HTR-8/SVneo (cell line): ENCODE measurements at places on chromosomes 5 and 9.

DNA sequence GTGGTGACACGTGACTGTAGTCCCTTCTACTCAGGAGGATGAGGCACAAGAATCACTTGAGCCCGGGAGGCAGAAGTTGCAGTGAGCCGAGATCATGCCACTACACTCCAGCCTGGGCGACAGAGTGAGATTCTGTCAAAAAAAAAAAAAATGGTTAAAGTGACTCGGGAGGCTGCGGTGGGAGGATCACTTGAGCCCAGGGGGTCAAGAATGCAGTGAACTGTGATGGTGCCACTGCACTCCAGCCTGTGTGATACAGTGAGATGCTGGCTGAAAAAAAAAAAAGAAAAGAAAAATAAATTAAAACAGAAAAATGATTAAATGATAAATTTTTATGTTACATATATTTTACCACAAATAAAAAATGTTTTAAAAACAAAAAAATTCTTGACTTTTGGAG, 51.9 kb downstream of the KLF4 start:
- DNase-seq: no peak

DNA sequence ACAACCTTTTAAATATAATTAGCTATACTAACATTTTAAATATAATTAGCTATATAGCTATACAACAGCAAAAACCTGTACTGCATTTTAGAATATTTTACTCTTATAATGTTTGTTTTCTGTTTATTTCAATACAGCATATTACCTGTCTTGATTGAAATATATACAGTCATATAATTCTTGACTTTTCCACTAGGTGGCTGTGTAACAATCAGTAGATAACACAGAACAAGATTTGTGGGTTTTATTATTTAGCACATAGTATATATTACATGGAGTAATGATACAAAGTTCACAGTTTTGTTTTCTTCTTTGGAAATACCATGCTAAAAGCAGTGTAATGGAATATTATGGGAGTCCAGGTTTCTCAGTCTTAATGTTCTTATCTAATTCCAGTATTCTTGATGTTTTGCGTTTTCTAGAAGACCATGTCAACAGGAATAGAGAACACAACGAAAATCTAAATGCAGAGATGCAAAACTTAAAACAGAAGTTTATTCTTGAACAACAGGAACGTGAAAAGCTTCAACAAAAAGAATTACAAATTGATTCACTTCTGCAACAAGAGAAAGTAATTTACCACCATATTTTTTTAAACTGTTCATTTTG, 13.3 kb downstream of the HMMR start:
- DNase-seq: no peak

DNA sequence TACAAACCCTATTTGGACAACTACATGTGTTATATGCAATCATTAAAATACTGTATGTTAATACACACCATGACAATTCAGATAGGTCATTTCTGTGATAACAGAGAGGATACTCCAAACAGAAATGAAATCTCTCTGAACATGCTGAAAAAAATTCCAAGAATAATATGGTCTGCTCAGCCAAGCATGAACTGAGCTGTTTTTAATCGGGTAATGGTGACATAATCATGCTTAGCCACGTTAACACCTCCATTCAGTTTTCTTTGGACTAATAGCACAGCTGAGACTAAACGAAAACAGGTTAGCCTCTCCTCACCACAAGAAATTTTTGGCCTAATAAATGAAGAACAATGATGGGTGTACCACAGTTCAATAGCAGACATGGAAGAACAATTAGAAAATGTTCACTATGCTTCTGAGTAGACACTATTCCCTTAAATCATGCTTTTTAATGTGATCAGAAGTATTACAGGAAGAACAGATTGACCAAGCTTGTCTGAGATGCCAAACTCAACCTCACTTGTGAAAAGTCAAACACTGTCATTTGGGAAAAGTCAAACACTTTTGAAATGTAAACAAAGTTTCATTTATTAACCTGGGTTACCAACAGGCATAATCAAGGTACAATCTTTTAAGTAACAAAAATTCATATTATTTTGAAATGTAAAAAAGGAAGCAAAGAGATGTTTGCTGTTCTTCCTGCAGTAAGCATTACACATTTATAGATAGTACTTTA, 19.4 kb downstream of the RAB14 start:
- no peak for DNase-seq

GRCh38 chr9:116842658-116843057, 155.6 kb downstream of the TRIM32 start:
- no peak for DNase-seq

- no peak for DNase-seq
These were observed 100.4 kb downstream of the KLHL3 start for GRCh38 chr5:137635521-137635921.

DNA sequence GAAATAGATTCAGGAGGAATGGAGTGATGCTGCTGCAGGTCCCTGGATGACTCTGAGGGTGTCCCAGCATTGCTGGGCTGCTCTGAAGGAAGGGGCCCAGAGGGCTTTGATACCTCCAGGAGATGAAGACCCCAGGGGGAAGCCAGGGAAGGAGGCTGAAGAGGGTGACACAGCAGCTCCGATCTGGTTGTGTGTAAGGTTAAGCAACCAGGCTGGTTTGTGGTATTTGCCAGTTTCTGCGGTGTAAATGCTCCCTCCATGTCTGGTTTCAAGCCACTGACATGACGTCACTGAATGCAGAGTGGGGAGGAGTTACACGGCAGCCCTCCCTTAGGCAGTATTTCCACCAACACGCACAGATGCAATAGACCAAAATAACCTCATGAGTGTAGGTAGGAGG, 40.0 kb upstream of the ORM1 start:
- no peak for DNase-seq

GRCh38 chr5:40733434-40733833, 22.3 kb downstream of the TTC33 start:
- no peak for DNase-seq

DNA sequence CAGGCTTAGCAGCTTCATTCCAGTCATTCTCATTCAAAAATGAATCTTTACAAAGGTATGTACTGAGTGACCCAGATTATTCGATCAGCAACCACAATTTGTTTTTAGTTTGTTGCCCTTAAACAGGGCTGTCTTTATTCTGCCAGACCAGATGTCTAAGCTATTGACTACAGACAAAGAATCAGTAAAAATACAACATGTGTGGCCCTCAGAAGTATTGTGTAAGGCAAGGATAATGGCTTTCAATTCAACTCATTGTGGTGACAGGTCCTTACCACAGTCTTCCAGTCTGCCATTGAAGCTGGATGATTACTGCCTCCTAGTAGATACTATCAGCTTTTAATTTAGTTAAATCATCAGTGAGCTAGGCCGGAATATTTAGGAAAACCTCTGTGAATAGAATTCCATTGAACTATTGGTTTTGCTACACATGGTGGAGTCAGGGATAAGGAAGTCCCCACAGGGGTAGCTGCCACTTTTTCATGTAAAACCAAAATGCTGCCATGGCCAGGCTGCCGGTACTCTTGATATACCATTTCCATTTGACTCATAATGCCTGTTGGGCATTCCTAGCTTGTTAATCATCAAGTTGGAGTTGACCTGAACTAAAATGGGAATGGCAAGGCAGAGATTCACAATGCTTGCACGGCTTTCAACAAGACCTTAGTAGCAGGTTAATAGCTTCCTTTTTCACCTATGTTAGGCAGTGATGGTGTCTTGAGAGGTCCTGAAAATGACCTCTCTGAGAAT, 175.6 kb downstream of the MEF2C start:
- no peak for DNase-seq

- no peak for DNase-seq
These were observed 91.3 kb upstream of the APC start for GRCh38 chr5:112646139-112646936.

DNA sequence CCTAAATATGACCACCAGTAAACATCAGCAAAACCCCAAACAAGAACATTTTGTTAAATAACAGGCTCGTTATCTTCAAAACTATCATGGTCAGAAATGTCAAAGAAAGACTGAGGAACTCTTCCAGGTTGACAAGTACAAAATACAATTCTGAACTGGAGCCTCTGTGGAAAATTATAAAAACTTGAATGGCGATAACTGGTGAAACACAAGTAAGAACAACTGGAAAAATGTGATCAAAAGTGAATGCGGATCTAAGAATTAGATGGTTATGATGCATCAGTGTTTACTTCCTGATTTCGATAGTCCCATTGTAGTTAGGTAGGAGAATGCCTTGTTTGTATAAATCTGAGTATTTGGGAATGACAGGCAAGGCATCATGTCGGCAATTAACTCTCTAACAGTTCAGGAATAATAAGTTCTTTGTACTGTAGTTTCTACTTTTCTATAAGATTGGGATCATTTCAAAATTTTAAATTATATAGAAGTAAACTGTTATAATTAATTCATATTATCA, 740.2 kb upstream of the DMAC1 start:
- no peak for DNase-seq

DNA sequence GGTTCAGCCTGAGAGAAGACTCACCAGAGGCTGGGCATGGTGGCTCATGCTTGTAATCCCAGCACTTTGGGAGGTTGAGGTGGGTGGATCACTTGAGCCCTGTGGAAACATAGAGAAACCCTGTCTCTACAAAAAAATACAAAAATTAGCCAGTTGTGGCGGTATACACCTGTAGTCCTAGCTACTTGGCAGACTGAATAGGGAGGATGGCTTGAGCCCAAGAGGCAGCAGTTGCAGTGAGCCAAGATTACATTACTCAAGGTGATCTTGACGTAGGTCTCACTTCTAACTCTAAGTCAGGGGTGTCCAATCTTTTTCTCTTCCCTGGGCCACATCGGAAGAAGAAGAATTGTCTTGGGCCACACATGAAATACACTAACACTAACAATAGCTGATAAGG, 16.2 kb upstream of the ATP6V1G1 start:
- no peak for DNase-seq

GRCh38 chr5:115583474-115583873, 18.8 kb downstream of the TICAM2 start:
- peak; percentile 17 for DNase-seq

DNA sequence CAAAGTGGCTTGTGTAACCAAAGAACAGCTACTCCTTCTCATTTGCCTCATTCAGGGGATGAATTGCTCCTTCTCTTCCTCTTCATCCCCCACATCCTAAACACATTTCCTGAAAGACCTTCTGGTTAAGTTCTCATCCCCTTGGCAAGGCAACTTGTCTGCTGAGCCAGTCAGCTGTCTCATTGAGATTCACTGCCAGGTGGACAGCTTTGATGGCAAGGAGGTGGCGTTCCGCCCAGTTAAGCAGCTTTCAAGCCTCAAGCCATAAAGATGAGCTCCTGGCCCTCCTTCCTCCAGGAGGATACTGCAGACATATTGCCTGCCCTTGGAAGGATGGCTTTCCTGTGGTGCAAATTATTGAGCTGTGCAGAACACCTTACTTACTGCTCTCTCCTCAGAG, 448.6 kb upstream of the MPDZ start:
- DNase-seq: no peak

- no peak for DNase-seq
These were observed 40.4 kb upstream of the HRH2 start for GRCh38 chr5:175617447-175617846.

DNA sequence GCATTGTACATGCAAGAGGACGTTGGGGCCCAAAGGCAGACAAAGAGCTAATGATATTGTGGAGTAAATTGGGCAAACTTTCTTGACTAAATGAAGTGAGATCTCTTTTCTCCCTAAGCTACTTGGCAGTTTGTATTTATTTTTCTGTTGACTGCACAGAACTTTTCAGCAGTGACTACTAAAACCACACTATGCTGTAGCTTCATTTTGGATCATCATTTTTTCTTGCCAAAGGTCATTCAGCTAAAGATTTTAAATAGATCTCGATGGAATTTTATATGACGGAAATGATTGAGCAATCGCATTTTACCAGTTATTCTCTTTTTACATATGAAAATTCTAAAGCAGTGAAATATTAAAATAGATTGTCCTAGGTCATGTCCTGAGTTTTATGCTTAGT, 286.1 kb upstream of the ACTBL2 start:
- DNase-seq: no peak

GRCh38 chr5:137128012-137128411, 371.1 kb downstream of the SPOCK1 start:
- DNase-seq: no peak

DNA sequence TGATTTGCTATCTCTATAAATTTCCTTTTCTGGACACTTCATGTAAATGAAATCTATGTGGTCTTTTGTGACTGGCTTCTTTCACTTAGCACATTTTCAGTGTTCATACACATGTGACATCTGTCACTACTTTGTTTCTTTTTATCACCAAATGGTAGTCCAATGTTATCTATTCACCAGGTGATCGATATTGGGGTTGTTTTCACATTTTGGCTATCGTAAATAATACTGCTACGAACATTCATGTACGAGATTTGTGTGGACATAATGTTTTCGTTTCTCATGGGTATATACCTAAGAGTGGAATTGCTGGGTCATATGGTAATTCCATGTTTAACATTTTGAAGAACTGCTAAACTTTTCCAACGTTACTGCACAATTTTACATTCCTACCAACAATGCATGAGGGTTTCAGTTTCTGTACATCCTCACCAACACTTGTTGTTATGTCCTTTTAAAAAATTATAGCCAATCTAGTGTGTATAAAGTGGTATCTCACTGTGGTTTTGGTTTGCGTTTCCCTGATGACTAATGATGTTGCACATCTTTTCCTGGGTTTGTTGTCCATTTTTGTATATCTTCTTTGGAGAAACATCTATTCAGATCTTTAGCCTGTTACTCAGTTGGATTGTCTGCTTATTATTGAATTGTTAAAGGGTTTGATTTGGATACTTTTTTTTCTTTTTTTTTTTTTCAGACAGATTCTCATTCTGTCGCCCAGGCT, 263.0 kb downstream of the PDZD2 start:
- no peak for DNase-seq

GRCh38 chr5:31476738-31477141, 55.2 kb downstream of the DROSHA start:
- no peak for DNase-seq

- no peak for DNase-seq
These were observed 1.4 kb upstream of the KIF12 start for GRCh38 chr9:114100536-114100935.

DNA sequence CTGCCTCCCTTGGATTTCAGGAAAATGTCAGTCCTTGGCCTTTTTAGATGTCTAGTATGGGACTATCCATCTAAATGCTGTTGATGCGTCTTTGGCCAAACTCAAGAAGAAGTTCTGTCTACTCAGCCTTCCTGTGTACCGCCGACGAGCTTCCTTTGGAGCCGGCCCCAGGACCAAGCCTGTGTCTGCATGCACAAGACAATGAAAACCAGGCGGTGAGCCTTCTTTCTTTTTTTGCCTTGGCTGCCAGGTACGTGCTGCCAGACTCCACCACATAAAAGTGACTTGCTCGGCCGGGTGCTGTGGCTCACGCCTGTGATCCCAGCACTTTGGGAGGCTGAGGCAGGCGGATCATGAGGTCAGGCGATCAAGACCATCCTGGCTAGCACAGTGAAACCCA, 6.0 kb upstream of the NEURL1B start:
- no peak for DNase-seq

DNA sequence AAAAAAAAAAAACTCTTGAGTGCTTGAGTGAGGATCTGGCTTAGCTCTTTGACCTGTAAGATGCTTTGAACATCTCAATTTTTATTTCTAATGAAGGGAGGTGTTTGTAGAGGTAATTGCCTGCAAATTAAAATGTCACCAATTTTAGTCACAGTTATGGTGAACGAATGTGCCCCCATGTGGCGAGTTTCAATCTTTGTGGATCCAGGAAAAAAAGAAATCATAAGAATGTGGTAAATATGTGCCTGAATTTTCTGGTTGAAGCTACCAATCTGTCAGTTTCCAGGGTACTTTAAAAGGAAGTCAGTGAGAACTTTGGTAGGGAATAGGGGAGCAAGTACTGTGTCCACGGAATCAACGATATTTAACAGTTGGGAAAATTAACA, 1772.4 kb upstream of the CDH9 start:
- DNase-seq: peak; percentile 10
